ENCODE measurements at places on chromosomes 1 and 21.

DNA sequence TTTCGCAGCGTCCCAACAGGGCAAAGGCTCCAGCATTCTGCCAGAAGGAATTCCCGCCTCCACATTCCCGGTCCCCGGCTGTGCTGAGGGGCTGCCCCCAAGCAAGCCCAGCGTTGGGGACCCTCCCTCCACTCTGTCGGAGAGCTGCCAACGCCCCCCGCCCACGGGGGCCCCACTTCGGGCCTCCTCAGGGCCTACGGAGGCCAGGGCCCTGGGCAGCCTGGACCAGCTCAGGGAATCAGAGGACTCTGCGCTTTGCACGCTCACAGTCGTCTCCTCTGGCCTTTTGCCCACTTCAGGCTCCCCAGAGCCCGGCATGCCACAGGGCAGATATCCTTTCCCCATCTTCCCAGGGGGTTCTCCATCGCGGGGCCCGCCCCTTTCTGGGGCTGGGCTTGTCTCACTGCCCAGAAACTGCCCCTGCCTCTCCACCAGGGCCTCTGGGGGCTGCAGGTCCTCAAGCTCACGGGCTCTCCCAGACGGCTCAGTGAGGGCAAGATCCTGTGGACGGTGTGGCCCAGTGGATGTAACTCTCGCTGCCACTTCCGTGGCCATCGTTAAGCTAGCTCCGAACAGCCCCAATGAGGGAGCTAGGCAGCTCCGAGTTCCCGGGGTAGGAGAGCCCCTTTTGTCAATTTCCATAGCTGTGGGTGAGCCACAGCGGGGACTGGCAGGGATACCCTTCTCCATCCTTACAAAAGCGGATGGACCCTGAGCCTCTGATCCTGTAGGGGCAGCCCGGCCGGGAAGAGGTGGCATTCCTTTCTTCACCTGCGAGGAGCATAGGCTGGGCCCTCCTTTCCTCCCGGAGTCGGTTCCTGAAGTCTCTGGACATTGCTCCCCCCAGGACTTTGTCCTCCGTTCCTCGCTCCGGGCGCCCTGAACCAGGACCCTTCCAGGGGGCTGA, 2.8 kb downstream of the ITPKB start:
- peak; percentile 30 for DNase-seq

DNA sequence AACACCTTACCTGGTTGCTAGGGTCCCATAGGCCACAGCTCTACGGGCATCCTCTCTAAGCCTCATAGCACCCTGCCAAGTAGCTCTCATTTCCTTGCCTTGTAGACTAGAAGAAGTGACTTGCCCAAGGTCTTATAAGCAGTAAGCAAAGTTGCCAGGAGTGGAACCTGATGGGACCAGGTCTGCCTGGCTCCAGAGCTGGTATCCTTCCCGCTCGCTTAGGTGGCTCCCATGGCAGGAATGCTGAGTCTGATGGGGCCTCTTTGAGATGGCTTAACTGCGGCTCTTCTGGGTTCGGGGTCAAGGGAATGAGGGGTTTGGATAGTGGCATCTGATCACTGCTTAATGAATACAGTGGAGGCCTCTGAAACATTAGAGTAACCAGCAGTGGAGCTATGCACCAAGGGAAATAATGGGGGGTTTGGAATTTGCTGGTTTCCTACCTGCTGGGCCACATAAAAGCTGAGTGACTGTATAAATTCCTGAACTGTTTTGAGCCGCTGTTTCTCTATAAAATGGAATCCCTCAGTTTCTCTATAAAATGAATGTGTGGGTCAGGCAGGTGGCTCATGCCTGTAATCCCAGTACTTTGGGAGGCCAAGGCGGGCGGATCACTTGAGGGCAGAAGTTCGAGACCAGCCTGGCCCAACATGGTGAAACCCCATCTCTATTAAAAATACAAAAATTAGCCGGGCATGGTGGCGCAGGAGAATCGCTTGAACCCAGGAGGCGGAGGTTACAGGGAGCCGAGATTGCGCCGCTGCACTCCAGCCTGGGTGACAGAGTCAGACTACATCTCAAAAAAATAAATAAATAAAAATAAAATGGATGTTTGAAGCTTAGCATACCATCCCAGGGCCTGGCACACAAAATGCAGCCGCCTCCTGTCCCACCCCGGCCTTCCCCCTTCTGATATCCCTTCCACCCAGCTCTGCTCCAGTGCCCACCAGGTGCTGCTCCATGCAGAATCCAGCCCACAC, 12.4 kb downstream of the FAM151A start:
- no peak for DNase-seq

DNA sequence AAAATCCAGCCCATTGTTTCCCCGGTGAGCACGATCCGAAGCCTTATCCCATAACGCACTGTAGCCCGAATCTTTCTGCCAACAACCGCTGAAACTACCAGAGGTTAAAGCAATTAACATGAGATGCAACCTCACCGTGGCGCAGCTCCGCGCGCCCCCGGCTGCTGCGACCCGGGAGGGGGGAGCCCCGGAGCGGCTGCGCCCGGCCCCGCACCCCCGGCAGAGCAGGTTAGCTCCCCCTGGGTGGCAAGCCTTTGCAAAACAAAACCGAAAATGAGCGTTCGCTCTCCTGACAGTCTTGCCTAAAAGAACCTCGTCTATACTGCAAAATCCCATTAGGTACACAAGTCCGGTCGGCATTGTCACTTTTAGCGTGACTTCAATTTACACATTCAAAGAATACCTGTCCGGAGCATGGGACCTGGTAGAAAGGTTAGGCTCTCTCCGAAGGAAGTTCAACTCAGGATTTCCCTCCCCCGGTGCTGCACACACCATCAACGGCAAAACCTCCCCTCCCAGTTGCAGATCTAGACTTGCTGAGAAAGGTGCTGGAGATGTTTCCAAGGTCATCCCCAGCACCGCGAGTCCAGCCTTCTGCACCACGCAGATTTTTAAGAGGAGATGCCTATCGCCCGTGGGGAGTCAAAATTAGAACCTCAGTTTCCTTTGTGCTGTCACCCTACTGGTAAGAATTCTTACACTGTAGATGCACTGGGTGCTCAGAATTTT, 107.5 kb downstream of the ZNF281 start:
- DNase-seq = peak; percentile 70

DNA sequence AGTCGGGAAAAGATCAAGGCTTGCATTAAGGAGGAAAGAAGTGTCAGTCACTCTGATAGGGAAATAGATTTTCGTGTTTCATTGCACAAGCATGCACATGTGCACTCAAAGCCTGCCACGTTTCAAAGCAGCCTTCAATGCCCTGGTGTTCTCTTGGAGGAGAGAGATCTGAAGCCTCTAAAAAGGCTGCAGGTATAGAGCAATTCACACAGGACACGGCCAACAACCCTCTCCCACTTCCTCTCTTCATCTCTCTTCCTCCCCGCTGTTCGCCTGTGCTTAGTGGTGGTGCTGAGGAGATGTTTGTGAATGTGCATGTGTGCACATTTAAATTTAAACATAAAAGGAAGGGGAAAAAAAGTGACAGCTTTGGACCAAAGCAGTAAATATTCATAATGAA, 117.7 kb downstream of the NUF2 start:
- DNase-seq = no peak

- no peak for DNase-seq
Measured at GRCh38 chr1:232568331-232568852, 61.5 kb downstream of the SIPA1L2 start.

DNA sequence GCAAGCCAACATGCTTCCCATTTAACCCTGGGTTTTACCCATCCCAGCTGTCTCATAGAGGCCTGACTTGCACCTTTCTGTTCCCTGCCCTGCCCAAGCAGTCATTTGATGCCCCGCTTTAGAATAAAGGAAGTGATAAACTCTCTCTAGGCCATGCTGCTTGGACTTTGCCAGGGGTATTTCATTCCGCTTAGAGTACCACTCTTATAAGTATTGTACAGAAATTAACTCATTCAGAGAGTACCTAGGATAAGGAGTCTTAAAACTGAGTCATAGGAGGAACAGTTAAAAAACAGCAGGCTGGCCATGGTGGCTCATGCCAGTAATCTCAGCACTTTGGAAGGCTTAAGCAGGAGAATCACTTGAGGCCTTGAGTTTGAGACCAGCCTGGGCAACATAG, 21.0 kb upstream of the LYST start:
- no peak for DNase-seq

DNA sequence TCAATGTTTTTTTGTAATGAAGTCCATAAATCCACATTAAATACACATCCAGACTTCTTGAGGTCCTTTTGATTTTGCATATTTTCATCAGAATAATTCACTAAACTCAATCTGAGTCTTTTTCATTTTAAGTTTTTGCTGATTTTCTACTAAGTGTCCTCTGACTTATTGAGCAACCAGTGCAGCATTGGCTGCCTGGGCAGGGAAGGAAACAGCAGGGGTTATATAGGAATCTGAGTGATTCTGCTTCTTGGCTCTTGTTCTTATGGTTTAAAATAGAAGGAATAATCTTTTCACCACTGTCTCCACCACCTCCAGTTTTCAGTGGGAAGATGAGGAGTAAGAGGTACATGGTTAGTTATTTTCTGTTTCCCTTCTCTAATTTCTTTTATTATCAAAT, 88.4 kb downstream of the ST6GALNAC5 start:
- DNase-seq = no peak

GRCh38 chr1:208509072-208509471, 264.9 kb upstream of the PLXNA2 start:
- no peak for DNase-seq
